Hematopoietic multipotent progenitor cell treated with erythropoietin and hydrocortisone succinate and interleukin-3 and kit ligand, for 8 days (in vitro differentiated cells): ENCODE measurements at places on chromosomes 1 and 21.
A peak's percentile ranks its signal among the peaks of the same experiment; 100 is the strongest.

GRCh38 chr21:34086887-34087306 is 13.5 kb downstream of the MRPS6 start:
- peak; percentile 32 for DNase-seq

- no peak for DNase-seq
Measured at GRCh38 chr21:29245104-29245643, 53.5 kb upstream of the BACH1 start.

GRCh38 chr21:43034826-43035225 is 40.8 kb downstream of the CBS start:
- DNase-seq: no peak

- DNase-seq: no peak
Measured at GRCh38 chr1:32755098-32755809, 52.7 kb upstream of the SYNC start.

- no peak for DNase-seq
Measured at GRCh38 chr1:29743264-29743663, 506.9 kb downstream of the PTPRU start.

DNA sequence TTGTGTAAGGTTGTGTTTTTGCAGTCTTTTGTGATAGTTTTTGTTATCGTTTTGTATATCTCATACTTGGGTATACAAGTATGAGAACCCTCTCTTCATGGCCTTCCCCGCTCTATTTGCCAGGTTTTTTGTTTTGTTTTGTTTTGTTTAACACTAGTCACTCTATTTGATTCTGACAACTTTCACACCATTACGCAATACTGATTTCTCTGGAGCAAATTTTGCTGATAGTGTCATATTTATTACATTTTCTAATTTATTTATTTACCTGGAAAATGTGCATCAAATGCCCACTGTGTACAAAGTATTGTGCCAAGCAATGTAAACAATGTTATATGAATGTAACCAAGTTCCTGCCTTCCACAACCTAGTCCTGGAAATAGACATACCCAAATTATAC is 90.1 kb downstream of the LRRC40 start:
- DNase-seq: no peak

DNA sequence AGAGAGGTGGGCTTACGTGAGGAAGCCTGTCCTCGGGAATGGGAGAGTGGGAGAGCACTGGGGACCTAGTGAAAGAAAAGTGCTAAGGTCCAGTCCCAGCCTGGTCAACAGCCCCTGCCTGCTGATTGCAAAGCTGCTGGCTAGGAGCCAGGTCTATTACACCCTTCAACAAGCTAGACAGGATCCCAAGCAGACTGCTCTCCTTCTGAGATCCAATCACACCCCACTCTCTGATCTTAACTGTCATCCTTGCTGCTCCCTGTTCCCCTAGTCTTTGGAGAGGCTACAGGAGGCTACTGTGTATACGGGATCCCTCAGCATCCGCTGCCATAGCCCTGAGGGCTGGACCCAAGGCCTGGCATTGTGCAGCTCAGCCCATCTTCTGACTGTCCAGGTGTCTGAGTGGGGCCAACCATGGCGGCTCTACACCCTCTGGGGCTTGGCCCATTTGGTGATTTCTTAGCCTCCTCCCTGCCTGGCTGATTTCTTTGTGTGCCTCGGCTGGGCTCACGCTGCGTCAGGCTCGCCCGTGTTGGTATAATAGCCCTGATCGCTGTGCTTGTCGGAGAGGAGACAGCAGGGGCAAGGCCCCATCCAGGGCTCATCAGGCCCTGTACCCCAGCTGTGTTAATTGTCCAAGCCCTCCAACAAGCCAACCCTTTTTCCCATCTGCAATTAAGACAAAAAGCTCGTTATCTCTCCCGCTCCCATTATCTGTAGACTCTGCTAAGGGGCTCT is 43.9 kb downstream of the NAV1 start:
- DNase-seq: no peak
